Vagina (tissue), 2 donors: ENCODE measurements at places on chromosomes 12 and 14.

- no peak for DNase-seq
Observed at GRCh38 chr14:82999802-83000201, 1466.1 kb upstream of the SEL1L start.

GRCh38 chr12:93199831-93200236, 177.9 kb upstream of the NUDT4 start:
- no peak for DNase-seq

GRCh38 chr12:2693244-2693860, 101.4 kb upstream of the FKBP4 start:
- no peak for DNase-seq

GRCh38 chr12:55797068-55797467, 20.5 kb downstream of the SARNP start:
- no peak for DNase-seq

DNA sequence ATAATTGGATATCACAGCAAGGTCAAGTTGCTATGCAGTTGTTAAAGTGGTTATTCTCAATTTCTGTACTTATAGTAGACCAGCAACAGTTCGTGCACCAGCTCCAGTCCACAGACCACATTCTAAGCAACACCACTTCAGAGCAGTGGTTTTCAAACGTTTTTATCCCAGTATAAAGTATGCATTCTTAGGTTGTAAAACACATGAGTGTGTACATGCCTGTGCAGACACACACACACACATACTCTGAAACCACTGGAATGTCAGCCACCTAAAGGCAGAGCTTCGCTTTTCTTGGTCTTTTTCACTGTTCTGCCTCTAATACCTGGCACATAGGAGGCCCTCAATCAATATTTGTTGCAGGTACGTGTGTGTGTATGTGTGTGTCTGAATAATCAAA, 22.2 kb upstream of the C12orf71 start:
- DNase-seq, result no peak

GRCh38 chr14:57816568-57817284, 49.2 kb downstream of the SLC35F4 start:
- no peak for DNase-seq

- DNase-seq, result no peak
Observed at GRCh38 chr14:103928011-103928890, at the start of gene TDRD9. TSS of gene TDRD9 (plus strand) at chr14:103928456. CDS start at chr14:103928510, 54 bp downstream.

GRCh38 chr14:71438684-71439083, 493.5 kb upstream of the RGS6 start:
- no peak for DNase-seq
